GM18507 (cell line): ENCODE measurements at places on chromosomes 13 and 19.
A peak's percentile ranks its signal among the peaks of the same experiment; 100 is the strongest.

DNA sequence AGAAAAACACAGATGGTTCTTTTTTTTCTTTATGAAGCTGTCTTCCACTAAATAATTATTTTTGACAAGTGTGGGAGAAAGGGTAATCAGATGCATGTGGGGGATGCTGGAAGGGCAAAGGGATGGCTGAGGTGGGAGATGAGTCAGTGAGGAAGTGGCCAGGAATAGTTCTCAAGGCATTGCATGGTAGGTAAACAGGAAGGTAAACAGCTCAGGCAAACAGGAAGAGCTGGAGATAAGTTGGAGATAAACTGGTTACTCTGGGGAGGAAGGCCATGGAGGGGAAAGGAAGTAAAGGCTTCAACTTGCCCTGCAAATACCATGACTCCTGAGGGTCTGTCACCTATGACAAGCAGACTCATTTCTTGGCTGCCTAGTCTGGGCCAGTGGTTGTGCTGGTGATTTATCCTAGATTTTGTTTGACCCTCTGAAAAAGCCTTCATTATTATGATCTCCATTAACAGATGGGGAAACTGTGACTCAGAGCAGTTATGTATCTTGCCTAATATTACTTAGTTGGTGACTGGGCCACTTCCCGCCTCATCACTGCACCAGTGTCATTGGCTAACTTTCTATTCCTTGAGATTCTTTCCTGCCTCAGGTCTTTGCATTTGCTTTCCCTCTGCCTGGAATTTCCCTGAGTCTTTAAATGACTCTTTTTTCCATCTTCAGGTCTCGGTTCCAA, 17.1 kb downstream of the ACTL9 start:
- DNase-seq, result no peak

DNA sequence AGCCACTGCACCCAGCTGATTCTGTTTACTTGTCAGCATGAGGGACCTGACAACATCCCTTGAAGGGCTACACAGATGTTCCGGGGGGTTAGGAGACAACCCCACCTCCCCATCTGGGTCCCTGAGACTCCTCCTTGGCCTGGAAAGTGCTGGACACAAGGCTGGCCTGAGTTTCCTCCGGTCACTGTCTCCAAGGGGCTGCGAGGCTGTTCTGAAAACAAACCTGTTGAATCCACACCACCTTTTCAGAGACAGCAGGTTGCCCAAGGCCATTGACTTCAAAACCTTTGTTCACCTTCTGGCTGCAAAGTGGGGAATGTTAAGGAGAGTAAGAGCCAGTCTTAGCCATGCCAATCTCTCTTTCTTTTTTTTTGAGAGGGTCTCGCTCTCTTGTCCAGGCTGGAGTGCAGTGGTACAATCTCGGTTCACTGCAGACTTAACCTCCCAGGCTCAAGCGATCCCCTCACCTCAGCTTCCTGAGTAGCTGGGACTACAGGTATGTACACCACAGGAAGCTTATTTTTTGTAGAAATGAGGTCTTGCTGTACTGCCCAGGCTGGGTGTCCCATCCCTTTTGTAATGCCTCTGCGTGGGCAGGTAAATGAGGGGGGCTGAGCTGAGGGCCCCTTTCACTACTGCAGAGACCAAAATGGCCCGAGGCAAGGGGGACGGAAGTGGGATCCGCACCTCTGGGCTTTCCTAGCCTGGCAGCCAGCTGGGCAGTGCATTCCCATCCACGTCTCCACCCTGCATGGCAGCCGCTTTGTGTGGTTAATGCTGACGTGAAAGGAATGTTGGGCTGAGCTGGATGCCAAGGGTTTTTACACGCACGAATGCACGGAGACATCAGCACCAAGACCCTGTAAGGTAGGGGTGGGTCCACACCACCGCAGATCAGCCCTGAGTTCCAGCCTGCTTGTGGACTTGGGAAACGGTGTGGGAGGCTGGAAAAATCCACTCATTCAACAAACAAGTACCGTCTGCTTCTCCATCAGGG, 1.9 kb upstream of the ZNF628 start:
- DNase-seq, result no peak

GRCh38 chr13:78341032-78341431, 262.3 kb downstream of the POU4F1 start:
- DNase-seq, result no peak

DNA sequence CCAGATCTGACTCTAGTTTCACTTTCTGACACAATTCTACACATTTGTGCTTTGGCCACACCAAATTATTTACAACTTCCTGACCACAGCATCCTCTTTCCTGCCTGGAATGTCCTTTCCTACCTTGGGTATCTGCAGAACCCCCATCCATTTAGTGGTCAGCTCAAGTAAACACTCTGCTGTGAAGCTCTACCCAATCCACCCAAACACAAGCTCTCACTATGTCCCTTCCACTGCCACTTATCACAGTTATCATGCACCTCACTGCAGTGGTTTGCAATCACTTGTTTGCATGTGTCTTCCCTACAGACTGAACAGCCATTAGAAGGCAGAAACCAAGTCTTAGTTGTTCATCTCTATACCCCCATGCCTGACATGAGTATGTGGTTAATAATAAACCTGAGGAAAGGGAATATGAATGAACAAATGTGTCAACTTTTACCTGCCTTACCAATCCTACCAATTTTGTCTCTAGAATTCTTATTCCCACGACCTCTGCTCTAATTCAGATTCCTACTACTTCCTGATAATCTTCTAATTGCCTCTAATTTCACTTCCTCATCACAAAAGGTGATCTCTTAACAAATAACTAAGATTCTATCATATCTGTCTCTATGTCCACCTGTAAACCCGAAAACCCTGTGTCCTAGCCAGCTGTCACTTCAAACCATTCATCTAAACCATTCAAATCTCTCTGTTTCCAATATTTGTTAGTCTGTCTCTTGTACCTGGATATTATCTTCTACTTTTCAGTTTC, 25.1 kb downstream of the LNX2 start:
- no peak for DNase-seq

DNA sequence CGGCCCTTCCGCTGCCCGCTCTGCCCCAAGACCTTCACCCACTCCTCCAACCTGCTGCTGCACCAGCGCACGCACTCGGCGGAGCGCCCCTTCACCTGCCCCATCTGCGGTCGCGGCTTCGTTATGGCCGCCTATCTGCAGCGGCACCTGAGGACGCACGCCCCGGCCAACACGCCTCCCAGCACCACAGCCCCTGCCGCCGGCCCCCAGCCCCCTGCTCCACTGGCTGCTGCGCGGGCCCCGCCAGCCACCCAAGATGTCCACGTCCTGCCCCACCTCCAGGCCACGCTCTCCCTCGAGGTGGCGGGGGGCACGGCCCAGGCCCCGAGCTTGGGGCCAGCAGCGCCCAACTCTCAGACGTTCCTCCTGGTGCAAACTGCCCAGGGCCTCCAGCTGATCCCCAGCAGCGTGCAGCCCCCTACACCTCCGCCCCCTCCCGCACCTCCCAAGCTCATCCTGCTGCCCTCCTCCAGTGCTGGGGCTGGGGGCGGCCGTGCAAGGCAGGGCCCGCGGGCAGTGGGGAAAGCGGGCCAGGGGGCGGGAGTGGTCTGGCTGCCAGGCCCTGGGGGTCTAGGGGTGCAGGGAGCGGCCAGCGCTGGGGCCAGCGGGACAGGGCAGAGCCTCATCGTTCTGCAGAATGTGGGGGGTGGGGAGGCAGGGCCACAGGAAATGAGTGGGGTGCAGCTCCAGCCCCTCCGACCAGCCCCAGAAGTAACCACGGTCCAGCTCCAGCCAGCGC, 1.9 kb upstream of the NAT14 start:
- DNase-seq, result no peak

GRCh38 chr13:73293913-73294523, 235.2 kb downstream of the KLF5 start:
- DNase-seq, result no peak

GRCh38 chr13:20197361-20197834, 4.7 kb upstream of the GJB2 start:
- no peak for DNase-seq

- DNase-seq, result no peak
Observed at GRCh38 chr13:32837307-32837972, 178.8 kb upstream of the KL start.

DNA sequence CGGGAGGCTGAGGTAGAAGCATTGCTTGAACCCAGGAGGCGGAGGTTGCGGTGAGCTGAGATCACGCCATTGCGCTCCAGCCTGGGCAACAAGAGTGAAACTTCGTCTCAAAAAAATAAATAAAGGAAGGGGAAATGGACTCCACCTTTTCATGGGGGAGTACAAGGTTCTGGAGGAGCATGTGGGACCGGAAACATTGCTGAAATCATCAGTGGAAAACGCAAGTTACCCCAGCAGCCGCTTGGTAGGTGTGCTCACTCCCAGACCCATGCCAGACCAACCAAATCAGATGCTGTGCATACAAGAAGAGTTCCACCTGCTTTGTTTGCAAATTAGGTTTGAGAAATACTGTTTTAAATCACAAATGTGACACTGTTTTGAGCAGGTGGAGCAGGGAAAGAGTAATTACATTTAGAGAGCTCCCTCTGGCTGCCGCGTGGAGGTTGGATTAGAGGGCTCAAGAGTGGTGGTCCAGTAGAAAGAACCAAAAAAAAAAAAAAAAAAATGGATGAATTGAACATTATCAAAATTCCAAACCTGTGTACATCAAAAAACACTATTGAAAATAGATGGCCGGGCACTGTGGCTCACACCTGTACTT, 4.9 kb downstream of the ERICH4 start:
- DNase-seq, result no peak

DNA sequence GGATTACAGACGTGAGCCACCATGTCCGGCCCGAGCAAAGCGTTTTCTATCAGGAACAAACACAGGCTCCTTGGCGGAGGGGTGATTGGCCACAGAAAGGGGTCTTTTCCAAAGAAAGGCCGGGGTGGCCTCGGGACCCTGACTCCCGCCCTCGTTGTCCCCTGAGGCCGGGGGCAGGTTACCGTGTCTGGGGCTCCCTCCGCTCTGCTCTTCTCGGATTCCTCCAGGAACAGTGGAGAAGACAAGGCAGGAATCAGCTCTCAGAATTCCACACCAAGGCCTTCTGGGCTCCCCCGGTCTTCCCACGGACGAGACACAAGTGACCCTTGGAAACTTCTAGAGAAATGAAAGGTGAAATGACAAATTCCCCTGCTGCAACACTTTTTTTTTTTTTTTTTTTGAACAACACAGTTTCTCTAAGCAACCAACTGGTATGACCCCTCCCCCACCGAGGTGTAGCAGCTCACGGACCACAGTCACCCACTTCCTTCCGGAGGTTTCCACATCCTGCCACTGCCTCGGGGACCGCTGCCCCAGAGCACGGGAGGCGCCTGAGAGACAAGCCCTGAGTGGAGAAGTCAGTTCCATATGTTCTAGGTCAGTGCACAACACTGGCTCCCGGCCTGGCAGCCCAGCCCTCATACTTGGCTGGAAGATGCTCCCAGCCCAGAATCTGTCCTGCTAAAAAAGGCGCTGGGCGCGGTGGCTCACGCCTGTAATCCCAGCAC, 11.0 kb downstream of the MOB3A start:
- DNase-seq, result no peak

GRCh38 chr19:12799742-12800465, 1.7 kb downstream of the PRDX2 start:
- DNase-seq, result no peak

GRCh38 chr13:113816946-113817859, 46.7 kb downstream of the GAS6 start:
- peak; percentile 60 for DNase-seq
